AG09319 (cell line): ENCODE measurements at places on chromosomes 16 and 17.

- DNase-seq = no peak
These were observed 58.2 kb upstream of the HAPSTR1 start for GRCh38 chr16:9033125-9033830.

- no peak for DNase-seq
These were observed 1.1 kb downstream of the SLC25A39 start for GRCh38 chr17:44323359-44324091.

DNA sequence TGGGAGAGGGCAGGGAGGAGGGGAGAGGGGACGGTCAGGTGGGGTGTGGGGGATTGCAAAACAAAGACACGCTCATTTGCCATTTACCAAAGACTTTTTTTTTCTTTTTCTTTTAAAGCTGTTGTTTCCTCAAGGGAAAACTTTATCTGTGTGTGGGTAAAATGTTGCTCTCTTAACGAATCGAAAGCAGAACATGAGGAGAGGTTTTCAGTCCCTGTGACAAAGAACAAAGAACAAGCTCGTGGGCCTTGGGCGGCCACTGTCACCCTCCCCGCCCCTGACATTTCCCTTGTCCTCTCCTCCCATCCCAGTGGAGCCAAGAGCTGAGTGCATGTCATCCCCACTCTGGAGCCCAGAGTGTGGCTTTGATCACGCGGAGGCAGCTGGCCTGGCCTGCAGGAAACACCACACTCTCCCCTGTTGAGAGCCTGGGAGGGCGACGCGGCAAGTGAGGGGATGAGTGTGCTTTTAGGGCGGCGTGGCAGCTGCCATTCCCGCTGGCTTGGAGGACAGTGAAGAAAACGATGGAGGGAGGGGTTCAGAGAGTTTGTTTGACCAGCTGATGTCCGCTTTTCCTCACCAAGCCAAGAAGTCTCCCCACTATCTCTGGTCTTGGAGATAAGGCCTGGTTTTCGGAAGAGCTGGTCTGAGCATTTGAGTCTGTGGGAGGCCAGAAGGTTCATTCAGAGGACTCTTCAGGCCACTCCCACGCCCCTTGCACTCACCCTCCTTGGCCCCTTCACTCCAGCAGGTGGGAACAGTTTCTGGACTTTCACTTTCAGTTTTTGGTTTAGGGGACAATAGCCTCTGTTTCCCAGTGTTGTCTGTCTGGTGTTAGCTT, 11.4 kb downstream of the CCR7 start:
- peak; percentile 75 for DNase-seq

DNA sequence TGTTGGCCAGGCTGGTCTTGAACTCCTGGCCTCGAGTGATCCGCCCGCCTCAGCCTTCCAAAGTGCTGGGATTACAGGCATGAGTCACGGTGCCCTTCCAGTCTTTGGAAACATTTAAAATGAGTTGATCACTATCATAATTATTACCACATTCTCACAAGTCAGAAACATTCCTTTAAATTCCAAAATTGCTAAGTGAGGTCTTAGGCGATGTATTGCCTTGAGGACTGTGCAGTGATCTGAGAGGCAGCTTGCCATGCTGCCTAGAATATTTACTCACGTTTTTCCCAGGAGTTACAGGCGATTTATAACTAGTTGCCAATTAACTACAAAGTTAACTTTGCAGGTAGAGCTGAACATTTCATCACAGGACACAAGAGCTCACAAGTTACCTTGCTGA, 5.7 kb upstream of the ATXN1L start:
- peak; percentile 48 for DNase-seq

DNA sequence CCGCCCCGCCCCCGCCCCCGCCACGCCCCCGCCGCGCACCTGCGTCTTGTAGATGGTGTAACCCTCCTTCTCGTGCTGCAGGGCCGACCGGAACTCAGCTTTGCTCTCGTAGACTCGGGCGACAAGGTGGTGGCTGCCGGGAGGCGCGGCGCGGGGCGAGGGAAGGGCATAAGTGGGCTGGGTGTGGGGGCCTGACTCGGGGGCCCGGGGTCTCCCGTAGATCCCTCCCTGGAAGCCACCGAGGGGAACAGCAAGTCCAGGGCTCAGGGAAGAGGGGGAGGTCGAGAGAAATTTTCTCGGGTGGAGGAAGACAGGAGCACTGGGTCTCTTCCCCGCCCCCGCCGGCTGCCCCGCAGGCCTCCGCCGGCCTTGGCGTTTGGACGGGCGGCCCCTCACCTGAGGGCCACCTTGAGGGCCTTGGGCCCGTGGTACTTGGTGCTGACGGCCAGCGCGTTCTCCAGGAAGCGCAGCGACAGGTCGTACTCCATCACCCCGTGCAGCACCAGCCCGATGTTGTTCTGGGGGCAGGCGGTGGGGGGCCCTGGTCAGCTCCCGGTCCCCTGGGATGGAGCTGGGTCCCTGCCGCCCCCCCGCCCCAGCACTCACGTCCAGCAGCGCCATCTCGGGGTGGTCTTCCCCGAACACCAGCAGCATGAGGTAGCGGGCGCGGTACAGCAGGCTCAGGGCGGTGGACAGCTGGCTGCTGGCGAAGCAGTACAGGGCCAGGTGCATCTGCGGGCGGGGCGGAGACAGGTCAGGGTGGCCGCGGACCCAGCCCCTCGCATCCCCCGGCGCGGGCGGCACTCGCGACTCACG, 19.4 kb downstream of the CLUH start:
- DNase-seq = no peak

GRCh38 chr16:67184453-67184994, 761 bp upstream of the MATCAP1 start:
- no peak for DNase-seq

GRCh38 chr17:27455914-27456680, at the start of gene KSR1:
TSS of gene KSR1 (plus strand) at chr17:27456448. CDS start at chr17:27456644, 196 bp downstream.
- peak; percentile 37 for DNase-seq

DNA sequence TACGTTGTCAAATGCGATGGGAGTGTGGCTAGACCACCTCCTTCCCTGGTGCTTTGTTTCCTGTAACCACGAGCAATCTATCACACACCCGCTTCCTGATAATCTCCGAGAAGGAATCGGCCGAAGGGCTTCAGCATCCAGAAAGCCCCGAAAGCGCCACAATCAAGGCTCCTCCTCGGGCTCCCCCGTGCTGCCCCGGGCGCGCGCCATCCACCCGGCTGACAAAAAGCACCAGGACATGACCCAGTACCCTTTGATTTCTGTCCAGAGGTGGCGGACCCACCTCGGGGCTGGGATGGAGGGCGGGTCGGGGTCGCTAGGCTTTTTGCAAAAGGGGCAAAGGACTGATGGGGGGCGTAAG, 743 bp upstream of the ARMC7 start:
- DNase-seq = no peak

DNA sequence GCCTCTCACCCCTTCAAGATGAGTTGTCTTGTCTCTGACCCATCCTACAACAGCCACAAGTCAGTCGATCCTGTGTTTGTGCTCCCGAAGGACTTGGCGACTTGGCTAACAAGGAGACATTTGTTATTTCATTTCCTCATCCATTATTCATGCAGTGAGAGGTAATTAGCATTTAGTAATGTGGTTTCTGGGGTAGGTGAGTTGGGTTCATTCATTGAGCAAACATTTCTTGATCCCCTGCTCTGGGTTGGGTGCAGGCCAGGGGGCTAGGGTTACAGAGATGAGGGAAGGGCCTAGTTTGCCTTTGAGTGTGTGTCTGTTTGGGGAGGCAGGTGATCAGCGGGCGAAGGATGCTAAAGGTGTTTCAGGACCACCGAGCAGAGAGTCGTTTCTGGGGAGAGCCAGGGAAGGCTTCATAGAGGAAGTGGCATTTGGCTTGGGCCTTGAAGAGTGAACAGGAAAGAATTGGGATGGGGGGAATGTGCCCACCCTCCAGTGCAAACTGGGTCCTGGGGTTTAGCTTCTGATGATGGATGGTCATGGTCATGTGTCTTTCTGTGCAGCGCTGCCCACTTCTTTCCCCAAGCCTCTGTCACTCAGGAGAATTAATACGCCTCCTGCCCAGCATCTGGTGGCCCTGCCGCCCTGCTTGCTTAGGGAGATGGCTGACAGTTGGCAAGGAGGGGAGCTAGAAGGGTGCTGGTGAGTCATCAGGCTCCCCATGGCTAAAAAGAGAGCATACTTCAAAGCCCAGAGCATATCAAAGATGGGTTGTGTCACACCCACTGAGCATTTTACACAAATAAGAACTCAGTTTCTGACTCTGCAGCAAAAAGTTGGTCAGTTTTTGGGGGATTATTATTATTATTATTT, 38.5 kb downstream of the MSI2 start:
- DNase-seq = no peak

- no peak for DNase-seq
These were observed 8.2 kb upstream of the KRT38 start for GRCh38 chr17:41449008-41449407.
